ENCODE measurements at places on chromosomes 4 and X. TPM values are rescaled to one million over a fixed set of nuclear protein-coding genes. Genes with fewer than 3 reads are reported as not detected.
A peak's percentile ranks its signal among the peaks of the same experiment; 100 is the strongest.

DNA sequence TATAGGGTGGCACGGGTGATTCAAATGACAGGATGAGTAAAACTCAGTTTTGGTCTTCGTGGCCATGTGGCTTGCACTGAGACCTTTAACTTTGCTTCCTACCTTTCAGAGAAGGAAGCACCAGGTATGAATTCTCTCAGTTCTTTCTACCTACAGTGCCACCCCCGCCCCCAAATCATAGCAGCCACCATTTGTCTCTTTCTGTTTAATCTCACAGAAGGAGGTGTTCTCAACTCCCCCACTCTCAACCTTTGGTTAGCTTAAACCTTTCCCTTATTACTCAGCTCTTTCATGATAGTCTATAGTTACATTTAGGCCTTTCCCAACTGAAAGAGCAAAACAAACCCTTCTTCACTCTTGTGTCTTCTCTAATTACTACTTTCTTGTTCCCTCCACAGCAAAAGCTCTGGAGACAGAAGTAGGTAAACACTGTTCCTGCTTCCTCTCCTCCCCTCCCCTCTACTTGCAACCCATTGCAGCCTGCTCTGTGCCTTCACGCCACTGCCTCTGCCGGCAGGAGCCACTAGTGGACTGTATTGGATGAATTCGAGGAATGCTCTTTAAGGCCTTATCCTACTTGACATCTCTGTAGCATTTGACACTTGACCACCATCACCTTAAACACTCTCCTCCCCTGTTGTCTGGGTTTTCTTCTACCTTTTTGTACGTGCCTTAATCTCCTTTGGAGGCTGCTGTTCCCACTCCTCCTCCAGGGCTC, 123.7 kb downstream of the AFF1 start:
- no peak for DNase-seq

DNA sequence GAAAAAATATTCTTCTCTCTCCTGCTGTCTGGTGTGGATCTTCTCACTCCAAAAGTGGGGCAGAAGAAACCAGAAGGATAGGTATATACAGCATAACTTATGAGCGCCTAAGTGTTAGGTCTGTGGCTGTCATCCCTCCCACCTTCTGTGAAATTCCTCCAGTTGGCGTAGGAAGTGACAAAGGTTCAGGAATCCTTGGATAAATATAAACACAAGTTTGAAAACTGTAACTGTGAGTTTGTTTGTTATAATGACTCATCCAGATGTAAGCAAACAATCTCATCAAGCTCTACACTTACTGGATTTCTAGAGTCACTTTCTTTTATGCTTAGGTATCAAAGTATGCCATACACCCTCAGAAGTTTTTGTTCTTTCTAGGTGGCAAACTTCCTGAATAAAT, 405.2 kb downstream of the FAT4 start:
- DNase-seq = no peak

- no peak for DNase-seq
Observed at GRCh38 chr4:73432169-73433000, 3.6 kb upstream of the AFP start.

GRCh38 chr4:54318904-54319303, 89.8 kb downstream of the PDGFRA start:
- peak; percentile 72 for DNase-seq

- no peak for DNase-seq
Observed at GRCh38 chr4:145171911-145172310, 8.5 kb downstream of the OTUD4 start.

GRCh38 chr4:59094505-59094904, 1984.3 kb upstream of the IGFBP7 start:
- no peak for DNase-seq

DNA sequence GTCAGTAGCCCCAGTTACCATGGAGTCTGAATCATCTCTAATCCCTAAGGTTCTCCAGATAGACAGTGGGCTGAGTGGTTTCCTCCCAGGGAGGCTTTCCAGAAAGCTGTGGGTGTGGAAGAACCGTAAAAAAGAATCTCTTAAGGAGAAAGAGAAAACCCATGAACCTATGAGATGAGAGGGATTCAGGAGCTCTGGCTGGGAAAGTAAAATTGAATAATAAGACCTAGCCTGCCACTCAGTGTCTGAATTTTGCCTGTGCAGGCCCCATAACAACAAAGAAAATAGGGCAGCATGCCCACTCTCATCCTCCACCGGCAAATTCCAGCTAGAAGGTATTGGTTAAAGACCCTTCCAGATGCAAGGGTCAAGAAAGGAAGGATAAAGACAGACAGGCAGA, 16.9 kb downstream of the AWAT2 start:
- DNase-seq = no peak

DNA sequence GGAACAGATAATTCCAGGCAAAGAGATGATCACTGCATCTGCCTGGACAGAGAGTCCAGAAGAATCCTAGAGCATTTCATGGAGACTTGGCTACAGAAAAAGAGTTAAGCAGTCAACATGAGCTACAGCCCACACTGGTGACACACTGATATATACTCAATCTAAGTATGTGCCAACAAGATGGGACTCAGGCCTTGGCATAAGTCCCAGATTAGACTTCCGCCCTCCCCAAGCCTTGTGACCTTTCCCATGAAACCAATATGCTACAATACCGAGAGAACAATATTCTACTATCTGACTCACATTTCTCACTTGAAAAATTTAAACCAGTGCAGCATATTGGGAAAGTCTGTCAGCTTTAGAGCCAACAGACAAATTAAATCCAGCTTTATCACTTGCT, 65.7 kb upstream of the SLITRK2 start:
- no peak for DNase-seq

- DNase-seq = no peak
Observed at GRCh38 chr4:67751260-67751659, 2.9 kb downstream of the GNRHR start.

The ASB11 gene
- total RNA-seq = not detected

The DDX53 gene
- not detected for total RNA-seq

The NAA11 gene
- total RNA-seq = not detected

The SLC16A2 gene
- 0.40 TPM for total RNA-seq

The EVC2 gene
- 0.40 TPM for total RNA-seq
